ENCODE measurements at places on chromosomes 5 and 9.

GRCh38 chr5:132658381-132659302 is 669 bp downstream of the IL13 start:
- no peak for DNase-seq

GRCh38 chr5:134118212-134118835 is 3.8 kb downstream of the TCF7 start:
- DNase-seq, result no peak

GRCh38 chr5:159449925-159450324 is 119.6 kb upstream of the IL12B start:
- no peak for DNase-seq

DNA sequence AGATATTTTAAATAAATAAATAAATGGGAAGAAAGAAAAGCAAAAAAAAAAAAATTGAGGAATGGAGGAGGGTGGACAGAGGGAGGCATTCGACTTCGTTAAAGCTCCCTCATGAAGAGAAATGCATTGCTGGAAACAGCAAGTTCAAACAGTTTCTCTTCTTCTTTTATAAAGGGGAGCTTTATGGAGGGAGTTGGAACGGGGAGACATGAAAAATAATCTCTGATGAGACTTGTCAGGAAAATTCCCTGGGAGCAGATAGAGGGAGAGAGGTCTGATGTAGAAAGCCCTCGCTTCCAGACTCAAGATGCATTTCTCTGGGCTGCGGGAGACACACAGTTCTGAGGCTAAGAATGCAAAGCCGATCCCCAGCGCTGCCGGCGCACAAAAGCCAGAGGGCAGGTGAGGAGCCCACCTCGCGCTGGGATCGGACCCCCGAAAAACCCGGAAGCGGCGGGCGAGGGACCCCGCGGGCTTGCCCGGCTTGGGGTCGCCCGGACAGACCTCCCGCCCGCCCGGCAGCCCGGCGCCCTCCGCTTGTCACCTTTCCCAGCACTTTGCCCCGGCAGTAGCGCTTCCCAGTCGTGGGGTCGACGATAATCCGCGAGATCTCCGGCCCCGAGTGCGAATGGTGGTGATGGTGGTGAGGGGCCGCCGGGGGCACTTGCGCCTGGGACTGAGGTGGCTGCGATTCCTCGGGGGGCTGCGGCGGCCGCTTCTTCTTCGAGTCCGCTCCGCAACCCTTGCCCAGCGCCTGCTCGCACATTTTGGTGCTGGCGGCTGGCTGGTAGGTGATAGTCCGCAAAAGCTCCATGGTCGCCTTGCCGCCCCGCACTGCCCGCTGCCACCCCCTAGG is 512 bp downstream of the PLK2 start:
- no peak for DNase-seq

DNA sequence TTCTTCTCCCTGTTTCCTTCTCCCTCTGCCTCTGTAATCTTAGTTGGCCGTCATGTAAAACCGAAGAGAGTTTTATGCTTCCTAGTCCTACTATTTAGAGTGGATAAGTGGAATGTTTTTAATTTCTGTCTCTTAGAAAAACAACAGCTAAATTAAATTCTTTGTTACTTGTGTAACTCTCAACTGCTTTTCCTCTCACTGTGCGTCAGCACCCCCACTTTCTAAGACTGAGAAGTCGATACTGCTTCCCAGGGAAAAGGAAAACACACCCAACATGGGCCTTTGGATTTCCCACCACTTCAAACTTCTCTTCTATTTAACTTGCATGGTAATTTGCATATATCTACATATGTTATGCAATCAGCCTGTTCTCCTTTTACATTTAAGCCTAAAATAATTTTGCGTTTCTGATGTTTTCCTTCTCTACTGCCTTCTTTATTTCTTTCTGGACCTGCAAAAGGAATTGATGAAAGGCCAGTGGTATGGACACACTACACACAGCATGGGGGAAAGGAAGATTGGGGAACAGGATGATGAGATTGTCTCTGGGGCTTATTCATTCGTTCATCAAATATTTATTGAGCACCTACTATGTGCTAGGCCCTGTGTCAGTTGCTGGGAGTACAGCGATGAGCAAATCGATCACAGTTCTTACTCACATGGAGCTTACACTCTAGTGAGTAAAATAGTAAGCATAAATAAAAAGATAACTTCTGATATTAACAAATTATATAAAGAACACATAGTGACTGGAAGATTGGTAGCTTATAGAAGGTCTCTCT is 52.5 kb upstream of the CTNNA1 start:
- DNase-seq, result no peak

- DNase-seq, result no peak
These were observed 450.8 kb downstream of the NFIB start for GRCh38 chr9:13863112-13863511.

Measured in stimulated activated CD4-positive, alpha-beta T cell treated with anti-CD3 and anti-CD28 coated beads, Interleukin-4, amount 100 ng/mL, for 1 hour (primary cell).